ENCODE measurements at places on chromosomes 12 and 14.

- DNase-seq, result peak; percentile 28
Observed at GRCh38 chr14:76832503-76832988, 6.3 kb downstream of the LRRC74A start.

GRCh38 chr12:70982991-70983390 is 62.5 kb upstream of the PTPRR start:
- no peak for DNase-seq

- DNase-seq, result no peak
Observed at GRCh38 chr14:42683707-42684106, 1077.0 kb downstream of the LRFN5 start.

DNA sequence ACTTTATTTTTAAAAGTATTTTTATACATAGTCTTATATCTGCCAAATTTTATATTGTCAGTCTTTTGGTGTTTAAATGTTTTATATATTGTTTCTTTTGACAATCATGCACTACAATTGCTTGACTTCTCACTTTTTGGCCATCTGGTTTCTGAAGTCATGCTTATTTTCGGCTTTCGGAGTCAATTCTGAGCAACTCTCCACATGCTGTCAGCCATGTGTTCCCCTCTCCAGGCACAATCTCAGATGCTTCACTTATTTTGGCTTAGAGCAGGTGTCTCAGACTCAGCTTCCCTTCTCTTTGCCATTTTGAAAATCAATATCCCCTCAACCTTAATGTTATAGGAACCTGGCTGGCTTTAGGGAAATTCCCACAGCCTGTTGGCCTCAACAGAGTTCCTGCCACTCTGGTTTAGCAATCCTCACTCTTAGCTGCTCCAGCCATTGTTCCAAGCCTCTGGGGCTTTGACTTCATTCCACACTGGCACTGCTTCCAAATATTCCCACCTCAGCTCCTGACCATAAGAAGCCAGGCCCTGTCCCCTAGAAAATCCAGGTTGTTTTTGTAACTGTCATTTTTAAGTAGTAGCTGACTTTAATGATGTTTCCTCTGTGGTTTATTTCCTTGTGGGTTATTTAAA is 125.5 kb upstream of the FAR2 start:
- DNase-seq, result no peak

GRCh38 chr12:108634341-108634751 is 652 bp upstream of the SELPLG start:
- peak; percentile 71 for DNase-seq

DNA sequence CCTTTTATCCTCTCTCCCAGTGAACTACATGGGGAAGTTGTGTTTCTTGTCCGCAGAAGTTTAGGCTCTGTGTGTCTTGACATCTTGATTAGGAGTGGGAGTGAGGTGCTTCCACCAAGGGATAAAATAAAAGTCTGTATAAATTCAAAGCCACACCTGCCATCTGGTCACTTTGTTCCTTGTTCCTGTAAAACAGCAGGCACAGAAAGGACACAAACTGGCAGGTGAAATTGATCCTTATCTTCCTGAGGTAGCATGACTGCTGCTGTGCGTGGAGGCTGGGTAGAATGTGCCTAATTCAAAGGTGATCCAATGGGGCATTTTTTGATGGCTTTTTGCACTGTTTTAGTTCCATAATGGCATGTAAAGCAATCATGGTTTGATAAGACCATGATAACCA is 104.3 kb upstream of the KITLG start:
- no peak for DNase-seq

DNA sequence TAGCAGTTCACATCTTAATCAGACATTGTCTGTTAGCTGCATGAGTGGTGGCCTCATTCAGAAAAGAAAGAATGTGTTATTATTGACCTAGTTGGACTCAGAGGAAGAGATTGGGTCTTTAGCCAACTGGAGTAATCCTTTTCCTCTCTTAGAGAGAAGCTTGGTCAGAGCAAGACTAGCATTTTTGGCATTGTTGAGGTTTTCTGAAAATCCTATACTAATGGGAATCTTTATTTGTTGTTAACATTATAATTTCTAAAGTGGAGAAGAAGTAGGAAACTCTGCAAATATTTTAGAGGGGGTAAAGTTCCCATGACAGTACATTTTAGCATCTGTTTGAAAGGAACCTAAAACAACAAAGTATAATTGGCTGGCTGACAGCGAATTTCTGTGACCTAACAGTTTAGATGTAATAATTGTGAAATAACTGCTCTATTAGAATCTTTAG is 9.7 kb downstream of the TOX4 start:
- DNase-seq, result no peak

- no peak for DNase-seq
Observed at GRCh38 chr14:20472536-20473169, 3.4 kb downstream of the PNP start.

DNA sequence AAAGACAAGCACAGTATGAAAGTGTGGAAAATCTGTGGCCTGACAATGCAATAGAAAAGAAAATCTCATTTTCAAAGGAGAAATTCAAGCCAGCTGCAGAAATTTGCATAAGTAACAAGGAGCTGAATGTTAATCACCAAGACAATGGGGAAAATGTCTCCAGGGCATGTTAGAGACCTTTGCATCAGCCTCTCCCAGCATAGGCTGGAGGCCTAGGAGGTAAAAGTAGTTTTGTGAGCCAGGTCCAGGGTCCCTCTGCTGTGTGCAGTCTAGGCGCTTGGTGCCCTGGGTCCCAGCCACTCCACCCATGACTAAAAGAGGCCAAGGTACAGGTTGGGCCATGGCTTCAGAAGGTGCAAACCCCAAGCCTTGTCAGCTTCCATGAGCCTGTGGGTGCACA is 58.3 kb downstream of the TESPA1 start:
- DNase-seq, result no peak

DNA sequence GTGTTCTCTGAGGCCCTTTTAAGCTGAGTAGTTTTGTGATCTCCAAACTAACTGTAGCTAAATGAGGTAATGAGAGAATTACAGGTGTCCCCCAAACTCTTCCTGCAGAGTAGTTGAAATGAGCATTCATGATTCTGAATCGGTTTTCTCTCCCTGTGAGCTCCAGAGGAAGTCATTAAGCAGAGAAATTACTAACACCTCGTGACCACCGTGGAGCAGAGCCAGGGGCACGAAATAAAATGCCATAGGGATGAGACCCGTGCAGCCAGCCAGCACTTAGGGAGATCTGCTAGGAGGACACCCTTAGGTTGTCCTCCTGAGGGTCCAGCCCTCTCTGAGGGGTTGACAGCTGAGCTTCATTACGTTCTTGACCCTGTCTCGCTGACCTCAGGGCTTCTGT is 79.5 kb downstream of the SLC25A47 start:
- no peak for DNase-seq

GRCh38 chr14:50605766-50606165 is 45.8 kb downstream of the ATL1 start:
- DNase-seq, result no peak

GRCh38 chr14:24119691-24120090 is 4.9 kb upstream of the NRL start:
- no peak for DNase-seq

DNA sequence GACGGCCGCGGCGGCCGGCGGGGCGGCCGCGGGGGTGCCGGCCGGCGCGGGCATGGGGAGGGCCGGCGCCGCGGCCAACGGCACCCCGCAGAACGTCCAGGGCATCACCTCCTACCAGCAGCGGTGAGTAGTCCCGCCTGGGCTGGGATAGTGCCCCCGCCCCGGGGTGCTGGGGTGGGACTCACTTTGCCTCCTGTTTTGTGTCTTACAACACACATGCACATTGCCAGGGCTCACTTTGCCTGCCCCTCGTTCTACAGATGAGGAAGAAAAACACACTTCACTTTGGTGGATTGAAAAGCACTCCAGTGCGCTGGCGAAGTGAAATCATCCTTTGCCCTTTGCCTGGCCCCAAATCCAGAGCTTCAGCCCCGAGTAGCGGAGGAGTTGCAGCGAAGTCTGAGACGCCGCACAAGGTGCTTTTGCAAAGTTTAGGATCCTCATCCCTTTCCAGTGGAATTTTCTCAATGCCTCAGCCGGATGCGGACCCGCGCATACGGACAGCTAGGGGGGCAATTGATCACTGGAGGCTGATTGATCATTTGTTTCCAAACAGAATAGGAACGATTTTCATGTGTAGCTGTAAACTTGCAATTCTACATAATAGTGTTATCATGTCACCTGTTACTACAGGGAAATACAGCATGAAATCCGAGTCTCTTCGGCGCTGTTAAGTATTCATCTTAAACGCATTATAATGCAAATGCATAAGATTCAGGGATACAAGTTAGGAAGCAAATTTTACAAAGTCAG is 3.6 kb upstream of the NPAS3 start:
- peak; percentile 41 for DNase-seq

All from SJCRH30 (cell line).